Activated CD4-positive, alpha-beta memory T cell treated with anti-CD3 and anti-CD28 coated beads for 36 hours (primary cell): ENCODE measurements at places on chromosomes 13 and 19. TPM values are rescaled to one million over a fixed set of nuclear protein-coding genes. Genes with fewer than 3 reads are reported as not detected.
A peak's percentile ranks its signal among the peaks of the same experiment; 100 is the strongest.

The ZNF415 gene
- total RNA-seq, result 0.88 TPM

The MBOAT7 gene
- total RNA-seq, result 107 TPM

The KLK12 gene
- not detected for total RNA-seq

The KCNC3 gene
- total RNA-seq, result 5.4 TPM

The APC2 gene
- total RNA-seq, result 0.07 TPM

The C19orf18 gene
- total RNA-seq, result not detected

The ZIM2 gene
- not detected for total RNA-seq

The TEKTIP1 gene
- 1.1 TPM for total RNA-seq

The CRX gene
- total RNA-seq, result not detected

The COMP gene
- not detected for total RNA-seq

The PLPPR2 gene
- total RNA-seq, result 3.6 TPM

GRCh38 chr13:104694397-104694796 lies 1628.2 kb upstream of the SLC10A2 start:
- H3K4me1 ChIP-seq, result no peaks in the 10 kb centered on the region
- H3K4me3 ChIP-seq, result no peak overlapping the region
- H3K27me3 ChIP-seq, result no peaks in the 10 kb centered on the region
- no peaks in the 10 kb centered on the region for H3K36me3 ChIP-seq
- no peak overlapping the region for H3K27ac ChIP-seq

GRCh38 chr19:12638611-12639182 lies 27.8 kb downstream of the MAN2B1 start:
- no peak overlapping the region for H3K27ac ChIP-seq
- no peak for DNase-seq
- H3K36me3 ChIP-seq, result peaks cover 4% of the 10 kb centered on the region
- H3K27me3 ChIP-seq, result no peaks in the 10 kb centered on the region
- H3K4me3 ChIP-seq, result no peak overlapping the region

DNA sequence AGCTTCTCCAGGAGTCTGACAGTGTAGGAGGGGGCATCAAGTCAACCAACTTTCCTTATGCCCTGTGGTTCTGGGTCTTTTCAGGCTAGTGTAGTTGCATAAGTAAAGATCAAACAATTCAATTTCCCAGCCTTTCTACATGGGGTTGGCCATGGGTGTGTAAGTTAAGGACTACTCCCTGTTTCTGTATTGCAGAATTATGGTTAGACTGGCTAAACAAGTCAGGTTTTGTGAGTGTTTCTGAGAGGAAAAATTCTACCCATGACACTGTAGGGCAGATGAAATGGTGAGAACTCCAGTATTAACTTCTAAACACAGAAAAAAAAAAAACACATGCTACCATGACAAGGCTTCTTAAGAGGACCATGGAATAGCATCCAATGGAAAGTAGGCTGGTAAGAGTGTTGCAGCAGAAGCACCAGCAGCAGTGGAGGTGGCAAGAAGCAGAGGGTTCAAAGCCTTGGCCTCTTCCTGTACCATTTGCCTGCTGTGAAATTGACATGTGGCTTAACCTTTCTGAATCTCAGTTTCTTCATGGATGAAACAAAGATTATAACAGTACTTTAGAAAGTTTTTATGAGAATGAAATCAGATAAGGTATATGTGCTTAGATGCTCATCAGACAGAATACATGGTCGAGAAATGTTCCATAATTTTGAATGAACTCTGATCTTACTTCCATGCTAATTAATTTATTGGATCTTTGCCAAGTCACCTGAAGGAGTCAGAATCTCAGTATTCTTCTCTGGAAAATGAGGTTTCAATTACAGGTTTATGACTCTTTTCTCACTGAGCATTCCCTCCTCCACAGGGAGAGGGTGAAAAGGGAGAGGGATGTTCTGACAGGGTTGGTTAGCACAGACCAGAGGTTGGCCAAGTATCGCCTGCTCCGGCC lies 11.4 kb upstream of the SCEL start:
- H3K36me3 ChIP-seq, result no peaks in the 10 kb centered on the region
- DNase-seq, result no peak
- peaks cover 9% of the 10 kb centered on the region for H3K27me3 ChIP-seq
- no peaks in the 10 kb centered on the region for H3K4me1 ChIP-seq
- no peak overlapping the region for H3K27ac ChIP-seq

- no peak for DNase-seq
- H3K36me3 ChIP-seq, result peaks cover 28% of the 10 kb centered on the region
- H3K4me1 ChIP-seq, result no peaks in the 10 kb centered on the region
- H3K27me3 ChIP-seq, result no peaks in the 10 kb centered on the region
- H3K27ac ChIP-seq, result no peak overlapping the region
Measured at GRCh38 chr19:40321076-40321475, 27.1 kb downstream of the C19orf47 start.

DNA sequence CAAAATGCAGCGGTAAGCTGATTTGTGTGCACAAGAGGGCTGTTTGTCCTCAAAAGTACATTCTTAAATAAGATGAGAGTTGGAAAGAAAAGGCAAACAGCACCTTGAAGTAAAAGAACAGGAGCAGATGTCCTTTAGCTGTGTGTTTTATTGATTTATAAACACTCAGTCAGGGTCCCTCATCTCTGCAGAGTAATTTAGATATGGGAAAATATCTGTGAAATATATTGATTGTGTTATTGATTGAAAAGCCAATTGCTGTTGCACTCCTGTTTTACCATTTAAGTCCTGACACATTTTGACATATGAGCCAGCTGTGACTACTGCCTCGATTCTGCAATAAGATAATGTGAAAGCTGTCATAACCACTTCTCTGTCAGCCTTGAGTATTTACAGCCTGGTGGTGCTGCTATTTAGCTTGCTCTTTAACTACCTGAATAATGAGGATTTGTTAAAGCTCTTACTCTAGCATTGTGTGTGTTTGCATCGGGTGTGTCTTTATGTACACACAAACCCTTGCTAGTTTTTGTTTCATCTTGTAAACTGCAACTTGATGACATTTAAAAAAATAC lies 550.1 kb downstream of the DACH1 start:
- no peaks in the 10 kb centered on the region for H3K36me3 ChIP-seq
- no peak overlapping the region for H3K4me3 ChIP-seq
- H3K4me1 ChIP-seq, result no peaks in the 10 kb centered on the region
- no peak for DNase-seq

GRCh38 chr13:23375001-23375971 lies 58.2 kb downstream of the SACS start:
- H3K27ac ChIP-seq, result no peak overlapping the region
- H3K27me3 ChIP-seq, result no peaks in the 10 kb centered on the region
- H3K4me3 ChIP-seq, result peak overlapping the region; percentile 73
- H3K4me1 ChIP-seq, result peaks cover 69% of the 10 kb centered on the region
- DNase-seq, result peak; percentile 98
- H3K36me3 ChIP-seq, result peaks cover 24% of the 10 kb centered on the region

DNA sequence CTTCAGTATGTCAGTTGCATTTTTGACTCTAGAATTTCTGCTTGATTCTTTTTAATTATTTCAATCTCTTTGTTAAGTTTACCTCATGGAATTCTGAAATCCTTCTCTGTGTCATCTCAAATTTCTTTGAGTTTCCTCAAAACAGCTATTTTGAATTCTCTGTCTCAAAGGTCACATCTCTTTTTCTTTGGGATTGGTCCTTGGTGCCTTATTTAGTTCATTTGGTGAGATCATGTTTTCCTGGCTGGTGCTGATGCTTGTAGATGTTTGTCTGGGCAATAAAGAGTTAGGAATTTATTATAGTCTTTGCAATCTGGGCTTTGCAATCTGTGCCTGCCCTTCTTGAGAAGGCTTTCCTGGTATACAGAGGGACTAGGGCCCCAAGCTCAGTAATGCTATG lies 18.5 kb upstream of the KBTBD7 start:
- no peaks in the 10 kb centered on the region for H3K4me1 ChIP-seq
- DNase-seq, result no peak
- H3K27ac ChIP-seq, result no peak overlapping the region
- no peaks in the 10 kb centered on the region for H3K27me3 ChIP-seq
- peaks cover 7% of the 10 kb centered on the region for H3K36me3 ChIP-seq
- no peak overlapping the region for H3K4me3 ChIP-seq

DNA sequence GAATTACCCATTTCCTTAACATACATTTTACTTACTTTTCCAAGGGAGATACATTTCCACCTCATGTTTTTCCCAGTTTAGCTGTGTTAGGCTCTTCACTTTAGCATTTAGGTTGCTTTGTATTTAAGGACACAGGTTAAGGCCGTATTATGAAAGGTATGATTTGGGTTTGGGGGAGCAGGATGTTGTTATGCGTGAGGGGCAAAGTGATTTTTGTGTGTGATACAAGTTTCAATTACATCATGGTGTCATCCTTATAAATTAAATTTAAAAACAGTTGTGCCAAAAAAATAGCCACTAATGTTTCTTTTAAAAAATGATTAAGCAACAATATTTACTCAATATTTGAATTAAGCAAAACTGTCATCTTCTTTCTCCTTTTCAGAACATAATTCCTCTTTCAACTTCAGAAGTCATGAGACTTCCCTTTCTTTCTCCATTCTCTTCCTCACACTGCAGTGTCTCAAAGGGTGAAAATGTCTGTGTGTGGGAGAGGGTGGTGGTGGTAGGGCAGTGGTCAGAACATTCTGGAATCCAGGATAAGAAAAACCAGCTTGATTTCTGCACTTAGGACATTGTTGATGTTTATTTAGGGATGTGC lies 126.2 kb downstream of the KCNRG start:
- H3K4me1 ChIP-seq, result peaks cover 8% of the 10 kb centered on the region
- H3K4me3 ChIP-seq, result no peak overlapping the region
- H3K27ac ChIP-seq, result no peak overlapping the region
- no peaks in the 10 kb centered on the region for H3K36me3 ChIP-seq

GRCh38 chr13:27311518-27312210 lies 41.0 kb downstream of the RASL11A start:
- H3K27ac ChIP-seq, result no peak overlapping the region
- H3K27me3 ChIP-seq, result peaks cover 10% of the 10 kb centered on the region
- H3K36me3 ChIP-seq, result no peaks in the 10 kb centered on the region
- peaks cover 7% of the 10 kb centered on the region for H3K4me1 ChIP-seq
- no peak overlapping the region for H3K4me3 ChIP-seq
- DNase-seq, result no peak

DNA sequence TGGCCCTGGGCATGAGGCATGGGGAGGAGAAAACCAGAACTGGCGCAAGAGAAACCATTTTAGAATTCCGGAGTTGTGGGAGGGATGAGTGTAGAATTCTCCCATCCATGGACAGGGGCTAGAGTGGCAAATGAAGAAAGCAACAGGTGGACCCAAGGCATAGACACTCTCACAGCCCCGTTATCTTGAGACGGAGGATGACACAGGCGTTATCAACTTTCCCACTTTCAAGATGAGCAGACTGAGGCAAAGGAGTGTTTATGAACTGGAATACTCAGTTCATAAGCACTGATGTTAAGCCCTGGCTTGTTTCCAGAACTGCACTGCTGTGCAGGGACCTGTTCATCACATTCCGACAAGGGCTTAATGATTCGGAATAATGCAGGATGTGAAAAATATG lies 1.1 kb upstream of the GTF3A start:
- peaks cover 27% of the 10 kb centered on the region for H3K36me3 ChIP-seq
- H3K4me3 ChIP-seq, result peak overlapping the region; percentile 74
- peaks cover 32% of the 10 kb centered on the region for H3K4me1 ChIP-seq
- peak overlapping the region; percentile 83 for H3K27ac ChIP-seq
- H3K27me3 ChIP-seq, result no peaks in the 10 kb centered on the region

GRCh38 chr19:38970664-38971532 lies 4.6 kb downstream of the FBXO17 start:
- peaks cover 10% of the 10 kb centered on the region for H3K27me3 ChIP-seq
- no peak overlapping the region for H3K27ac ChIP-seq
- no peak overlapping the region for H3K4me3 ChIP-seq
- H3K4me1 ChIP-seq, result peaks cover 5% of the 10 kb centered on the region
- DNase-seq, result no peak

GRCh38 chr13:73429701-73430100 lies 370.9 kb downstream of the KLF5 start:
- DNase-seq, result no peak
- H3K36me3 ChIP-seq, result peaks cover 1% of the 10 kb centered on the region
- peaks cover 5% of the 10 kb centered on the region for H3K4me1 ChIP-seq

DNA sequence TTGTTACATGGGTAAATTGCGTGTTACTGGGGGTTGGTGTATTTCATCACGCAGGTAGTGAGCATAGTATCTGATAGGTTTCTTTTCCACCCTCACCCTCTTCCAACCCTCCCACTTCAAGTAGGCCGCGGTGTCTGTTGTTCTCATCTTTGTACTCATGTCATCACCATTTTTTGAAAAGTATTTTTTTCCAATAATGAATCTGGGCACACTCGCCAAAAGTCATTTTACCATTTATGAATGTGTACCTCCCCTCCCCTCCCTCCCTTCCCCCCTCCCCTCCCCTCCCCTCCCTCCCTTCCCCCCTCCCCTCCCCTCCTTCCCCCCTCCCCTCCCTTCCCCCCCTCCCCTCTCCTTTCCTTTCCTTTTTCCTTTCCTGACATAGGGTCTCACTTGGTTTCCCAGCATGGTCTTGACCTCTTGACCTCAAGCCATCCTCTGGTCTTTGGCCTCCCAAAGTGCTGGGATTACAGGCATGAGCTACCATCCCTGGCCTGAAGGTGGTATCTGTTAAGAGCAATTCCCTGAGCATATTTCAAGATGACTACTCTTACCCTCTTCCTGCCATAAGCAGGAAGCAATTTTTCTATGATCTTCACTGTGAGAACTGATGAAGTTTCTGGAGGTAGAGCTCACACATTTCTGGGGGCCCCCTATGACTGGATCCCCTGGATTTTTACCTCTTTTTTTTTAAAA lies 15.7 kb downstream of the ZNF627 start:
- peaks cover 5% of the 10 kb centered on the region for H3K4me1 ChIP-seq
- no peak for DNase-seq
- no peaks in the 10 kb centered on the region for H3K27me3 ChIP-seq
- no peak overlapping the region for H3K27ac ChIP-seq
- no peak overlapping the region for H3K4me3 ChIP-seq

- H3K27me3 ChIP-seq, result no peaks in the 10 kb centered on the region
- no peak overlapping the region for H3K27ac ChIP-seq
- DNase-seq, result peak; percentile 78
- peaks cover 5% of the 10 kb centered on the region for H3K36me3 ChIP-seq
Measured at GRCh38 chr13:95191821-95192563, 109.3 kb downstream of the ABCC4 start.
